ENCODE measurements at places on chromosomes 5 and 9.

GRCh38 chr9:114098021-114098935 is 814 bp downstream of the KIF12 start:
- DNase-seq, result peak; percentile 66

GRCh38 chr5:3411363-3411762 is 184.3 kb upstream of the IRX1 start:
- no peak for DNase-seq

GRCh38 chr9:93295456-93296076 is 111.6 kb downstream of the WNK2 start:
- no peak for DNase-seq

- no peak for DNase-seq
Measured at GRCh38 chr9:6417186-6417585, 4.2 kb downstream of the UHRF2 start.

DNA sequence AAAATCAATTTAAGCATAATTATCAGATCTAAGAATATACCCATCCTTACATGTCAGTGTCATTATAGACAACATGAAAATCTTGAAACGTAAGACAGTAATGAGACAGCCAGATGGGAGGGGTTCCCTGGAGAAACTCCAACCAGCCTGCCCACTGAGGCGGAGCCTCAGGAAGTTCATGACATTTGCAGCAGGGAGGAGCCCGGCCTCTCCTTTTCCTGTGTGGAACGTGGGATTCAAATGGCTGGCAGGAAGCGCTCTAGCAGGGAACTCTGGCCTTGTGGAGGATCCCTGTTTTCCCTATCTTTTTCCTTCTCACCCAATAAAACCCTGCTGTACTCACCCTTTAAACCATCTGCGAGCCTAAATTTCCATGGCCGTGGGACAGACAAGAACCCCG is 176.6 kb upstream of the KCNN2 start:
- no peak for DNase-seq

GRCh38 chr5:134099939-134100282 is 14.6 kb upstream of the TCF7 start:
- DNase-seq, result no peak

DNA sequence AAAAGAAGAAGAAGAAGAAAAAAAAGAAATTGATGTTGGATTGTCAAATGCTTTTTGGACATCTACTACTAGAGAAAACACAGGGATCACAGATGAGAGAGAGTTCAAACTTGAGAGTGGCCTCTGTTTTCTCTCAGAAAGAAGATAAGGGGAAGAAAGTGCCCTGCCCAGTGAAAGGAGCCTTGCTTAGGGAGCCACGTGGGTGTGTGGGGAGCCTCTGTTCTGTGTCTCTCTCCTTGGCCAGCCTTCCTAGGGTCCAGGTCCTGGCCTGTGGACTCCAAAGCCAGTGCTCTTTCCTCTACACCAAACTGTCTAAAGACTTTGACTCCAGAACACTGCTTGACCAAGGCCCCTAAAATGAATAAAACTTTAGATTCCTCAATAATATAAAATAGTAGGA is 22.0 kb upstream of the COL15A1 start:
- DNase-seq, result no peak

DNA sequence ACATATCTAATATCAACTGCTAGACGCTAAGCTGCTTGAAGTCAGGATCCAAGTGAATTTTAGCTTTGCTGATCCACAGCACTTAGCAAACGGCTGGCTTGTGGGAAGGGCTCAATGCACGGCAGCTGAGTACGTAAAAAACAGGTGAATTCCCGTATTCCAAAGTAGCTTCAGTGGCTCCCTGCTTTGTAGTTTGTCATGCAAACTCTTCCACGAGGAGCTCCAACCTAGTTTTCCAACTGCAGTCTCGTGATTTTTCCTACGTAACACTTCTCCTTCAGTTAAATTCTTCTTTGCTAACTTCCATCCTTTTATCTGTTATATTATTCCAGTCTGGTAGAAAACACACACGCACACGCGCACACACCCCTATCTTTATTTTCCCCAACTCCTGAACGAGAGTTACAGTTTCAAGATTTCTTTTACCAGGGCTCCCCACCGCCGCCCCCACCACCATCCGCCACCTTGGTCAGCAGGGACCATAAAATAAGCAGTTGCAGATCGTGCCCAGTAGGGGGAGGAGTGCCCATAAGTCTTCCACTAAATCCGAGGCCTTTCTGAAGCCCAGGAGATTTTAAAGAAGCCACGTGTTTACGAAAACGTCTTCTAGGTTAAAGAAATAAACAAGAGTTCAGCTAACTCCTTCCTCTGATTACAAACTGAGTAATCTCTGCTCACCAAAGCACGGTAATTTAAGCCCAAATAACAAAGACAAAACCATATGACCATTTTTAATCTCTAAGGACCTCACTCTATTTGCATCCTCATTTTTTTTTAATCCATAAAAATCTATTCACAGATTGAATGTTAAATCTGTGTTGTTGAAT is 34.8 kb upstream of the TRIO start:
- no peak for DNase-seq

GRCh38 chr9:109379513-109379912 is 58.7 kb upstream of the EPB41L4B start:
- no peak for DNase-seq

GRCh38 chr5:157479166-157479565 is 19.2 kb downstream of the NIPAL4 start:
- DNase-seq, result no peak

DNA sequence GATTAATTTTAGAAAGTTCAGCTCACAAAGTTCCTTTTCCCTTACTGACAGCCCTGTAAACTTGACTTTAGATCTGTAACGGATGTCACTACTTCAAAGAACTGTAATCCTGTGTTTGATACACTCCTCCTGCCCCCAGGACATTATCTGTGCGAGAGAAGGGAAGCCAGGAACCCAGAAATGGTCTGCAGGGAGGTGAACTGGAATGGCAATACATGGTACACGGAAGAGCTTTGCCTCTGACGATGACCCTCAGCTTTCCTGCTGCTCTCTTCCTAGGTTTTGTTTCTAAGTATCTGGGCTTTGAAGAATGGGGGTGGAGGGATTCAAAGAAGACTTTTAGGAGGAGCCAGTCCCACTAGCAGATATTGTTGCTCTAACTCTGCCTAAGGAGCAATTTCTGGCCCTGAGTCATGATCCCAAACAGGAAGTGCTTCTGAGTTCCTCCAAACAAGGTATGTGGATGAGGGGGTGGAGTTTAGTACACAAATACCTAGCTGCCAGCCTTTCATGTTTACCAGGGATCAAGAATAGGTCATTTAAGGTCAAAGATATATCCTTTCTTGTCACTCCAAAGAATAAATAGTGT is 43.4 kb upstream of the TMC1 start:
- no peak for DNase-seq

DNA sequence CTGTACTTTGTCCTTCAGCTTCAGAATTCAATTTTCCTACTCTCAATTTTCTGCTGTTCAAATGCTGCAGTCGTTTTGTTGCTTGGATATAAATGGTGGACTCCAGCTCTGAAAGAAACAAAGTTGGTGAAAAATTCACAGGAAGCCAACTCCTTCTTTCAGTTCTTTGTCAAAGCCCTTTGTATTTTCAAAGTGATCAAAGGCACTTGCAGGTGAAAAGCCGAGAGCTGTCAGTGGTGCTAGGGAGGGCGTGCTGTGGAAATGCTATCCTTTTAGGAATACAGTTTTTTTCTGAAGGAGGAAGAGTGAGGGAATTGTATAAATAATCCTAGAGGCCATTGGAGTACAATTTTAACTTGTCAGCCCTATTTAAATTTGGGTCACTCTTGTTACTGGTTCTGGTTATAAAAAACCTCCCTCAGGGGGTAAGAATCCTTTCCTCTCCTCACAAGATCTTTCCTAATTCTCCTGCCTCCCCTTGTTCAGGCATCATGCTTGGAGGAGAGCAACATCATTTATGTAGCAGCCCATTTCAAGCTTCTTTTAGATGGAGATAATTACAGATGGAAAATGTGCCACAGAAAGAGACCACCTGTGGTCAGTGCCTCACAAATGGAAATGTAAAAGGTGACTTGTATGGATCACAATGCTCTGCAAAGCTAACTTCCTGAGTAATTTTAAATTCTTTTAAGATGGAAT is 62.5 kb upstream of the GHR start:
- DNase-seq, result no peak

GRCh38 chr5:82599692-82600091 is 321.5 kb upstream of the RPS23 start:
- DNase-seq, result no peak

GRCh38 chr5:79269733-79270166 is 33.8 kb downstream of the JMY start:
- no peak for DNase-seq

GRCh38 chr5:148290271-148291195 is 21.7 kb upstream of the SPINK7 start:
- DNase-seq, result no peak

DNA sequence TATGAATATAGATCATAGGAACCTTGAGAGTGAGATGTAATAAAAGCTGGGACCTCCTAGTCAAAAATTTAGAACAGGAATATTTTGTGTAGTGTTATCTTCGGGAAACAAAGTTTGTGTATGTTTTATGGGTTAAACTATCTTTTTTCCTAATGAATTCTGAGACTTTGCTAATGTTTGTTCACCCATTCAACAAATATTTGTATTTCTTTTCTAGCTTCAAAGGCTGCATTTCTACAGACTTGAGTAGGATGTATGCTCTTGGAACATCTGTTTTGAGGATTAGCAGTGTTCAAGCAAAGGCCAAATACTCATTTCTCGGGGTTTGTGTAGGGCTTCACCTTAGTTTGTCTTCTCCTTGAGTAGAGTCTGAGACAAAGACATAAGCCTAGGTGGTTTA is 16.2 kb downstream of the NDUFS4 start:
- DNase-seq, result no peak

- no peak for DNase-seq
Measured at GRCh38 chr5:91020065-91020800, 362.9 kb downstream of the ARRDC3 start.

DNA sequence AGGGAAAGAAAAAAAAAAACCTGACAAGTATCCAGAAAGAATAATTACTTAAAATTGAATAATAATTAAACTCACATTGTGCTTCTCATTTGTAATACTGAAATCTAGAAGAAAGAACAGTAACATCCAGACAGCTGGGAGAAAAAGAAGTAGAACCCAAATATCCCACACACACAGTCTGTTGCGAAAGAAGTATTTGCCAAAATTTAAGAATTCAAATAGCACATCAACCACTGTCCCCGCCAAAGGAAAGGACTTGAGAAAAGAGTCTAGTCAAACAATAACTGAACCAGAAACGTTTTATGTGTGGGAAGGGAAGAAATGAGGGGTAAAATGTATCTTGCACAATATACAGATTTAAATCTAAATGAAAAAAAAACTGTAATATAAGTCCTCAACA is 202.8 kb downstream of the MLLT3 start:
- no peak for DNase-seq

DNA sequence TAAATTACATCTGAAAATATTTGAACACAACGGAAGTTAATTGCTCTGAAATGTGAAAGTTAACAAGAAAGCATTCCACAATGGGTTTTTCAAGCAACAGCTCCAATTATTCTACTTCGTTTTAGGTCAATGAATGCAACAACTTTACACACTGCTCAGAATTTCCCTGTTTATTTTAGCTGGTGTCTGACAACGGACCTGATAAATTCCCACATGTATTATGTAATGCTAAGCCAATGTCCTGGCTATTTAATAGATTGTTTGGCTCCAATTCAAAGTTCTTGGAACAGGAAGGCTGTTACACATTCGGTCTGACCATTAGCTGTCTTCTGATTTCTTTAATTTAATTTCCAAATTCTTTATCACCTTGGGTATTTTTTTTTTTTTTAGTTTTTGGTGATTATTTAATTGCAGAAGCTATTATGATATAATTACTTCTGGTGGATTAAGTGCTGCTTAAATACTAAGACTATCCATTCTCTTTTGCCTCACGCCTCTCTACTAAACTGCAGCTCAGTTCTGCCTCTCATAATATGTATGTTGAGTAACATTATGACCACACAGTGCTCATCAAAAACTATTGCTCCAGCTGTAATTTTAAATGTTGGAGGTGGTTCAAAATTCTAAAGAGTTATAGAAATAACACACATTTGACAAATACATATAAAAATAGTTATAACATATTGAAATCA is 57.9 kb downstream of the MEF2C start:
- no peak for DNase-seq

DNA sequence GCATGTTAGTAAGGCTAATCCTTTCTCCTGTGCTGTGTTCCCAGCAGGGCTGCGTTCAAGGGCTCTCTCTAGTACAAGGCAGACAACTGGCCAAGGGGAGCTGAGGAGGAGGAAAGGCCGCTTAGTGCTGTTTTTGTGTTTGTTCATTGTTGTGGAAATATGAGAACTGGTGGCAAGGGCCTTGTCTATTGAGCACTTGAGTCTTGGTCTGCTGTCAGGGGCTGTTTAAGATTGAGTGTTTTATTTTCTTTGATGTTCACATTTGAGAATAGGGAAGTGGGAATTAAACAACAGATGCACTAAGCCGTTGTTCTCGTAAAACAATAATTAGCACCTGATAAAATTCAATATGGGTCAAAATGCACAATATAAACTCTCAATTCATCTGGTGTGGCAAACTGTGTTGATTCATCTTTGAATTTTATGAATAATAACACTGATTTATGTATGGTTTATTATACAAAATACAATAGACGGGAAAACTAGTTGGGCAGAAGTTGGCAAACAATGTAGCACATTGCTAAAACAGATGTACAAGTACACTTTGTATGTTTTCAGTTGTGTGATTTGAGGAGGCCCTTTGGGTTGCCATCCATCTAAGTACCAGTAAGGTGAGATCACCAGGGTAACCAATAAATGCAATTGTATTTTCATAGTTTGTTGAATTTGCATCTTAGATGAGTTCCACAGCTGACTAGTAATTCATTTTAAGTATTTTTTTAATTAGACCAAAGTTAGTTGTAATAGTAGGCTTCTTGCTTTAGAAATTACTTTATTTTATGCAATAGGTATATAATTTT is 97.6 kb upstream of the GRHPR start:
- DNase-seq, result no peak

- no peak for DNase-seq
Measured at GRCh38 chr5:149552553-149553160, 1.4 kb upstream of the CSNK1A1 start.

- DNase-seq, result no peak
Measured at GRCh38 chr9:83655433-83655832, 32.5 kb downstream of the IDNK start.

DNA sequence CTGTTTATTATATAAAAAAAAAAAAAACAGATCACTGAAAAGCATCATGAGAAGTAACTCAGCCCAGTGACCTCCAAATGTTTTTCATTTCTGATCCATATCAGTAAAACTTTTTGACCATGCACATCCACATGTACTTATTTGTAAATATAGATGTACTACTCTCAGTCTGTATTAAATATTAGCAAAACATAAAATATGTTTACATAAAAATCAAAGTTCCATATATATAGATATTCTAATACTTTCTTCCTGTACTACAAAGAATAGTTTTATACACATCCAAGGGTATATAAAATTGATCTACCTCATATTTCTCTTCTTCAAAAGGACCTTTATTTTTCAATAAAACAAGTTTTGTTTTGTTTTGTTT is 309.1 kb downstream of the RAB3C start:
- DNase-seq, result no peak
